Esophagus squamous epithelium (tissue), 5 donors: ENCODE measurements at places on chromosomes 2 and 18.

GRCh38 chr2:231655894-231656293, 52.4 kb upstream of the PTMA start:
- no peak for DNase-seq

- DNase-seq, result no peak
These were observed 8.3 kb downstream of the OSR1 start for GRCh38 chr2:19349911-19350677.

GRCh38 chr2:11292464-11293255, 51.8 kb downstream of the ROCK2 start:
- no peak for DNase-seq

GRCh38 chr2:112601754-112602153, 17.3 kb downstream of the CHCHD5 start:
- no peak for DNase-seq

DNA sequence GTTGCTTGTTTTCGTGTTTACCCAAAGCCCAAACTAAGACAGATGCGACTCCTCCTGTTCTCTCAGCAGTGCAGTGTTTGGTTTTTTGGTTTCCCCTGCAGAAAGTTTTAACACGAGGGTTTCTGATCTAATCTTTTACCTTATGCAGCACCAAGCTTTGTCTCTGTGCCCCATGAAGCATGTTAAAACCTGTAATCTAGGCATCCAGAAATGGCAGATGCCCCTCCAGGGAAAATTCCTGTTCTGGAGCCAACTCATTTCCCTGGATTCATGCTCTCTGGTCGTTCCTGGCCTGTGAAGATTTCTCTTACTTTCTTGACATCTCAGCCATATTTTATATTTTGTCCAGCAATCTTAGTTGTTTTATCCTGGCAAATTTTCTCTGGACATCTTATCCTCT, 91.5 kb downstream of the LTBP1 start:
- DNase-seq, result no peak

GRCh38 chr18:36829362-36830157, 633 bp downstream of the KIAA1328 start:
- DNase-seq, result peak; percentile 40

GRCh38 chr2:174395969-174396630, 570 bp downstream of the SCRN3 start:
- DNase-seq, result no peak

- no peak for DNase-seq
These were observed 320.3 kb upstream of the VRK2 start for GRCh38 chr2:57726294-57726693.

- DNase-seq, result no peak
These were observed 84.0 kb downstream of the MYL12B start for GRCh38 chr18:3345885-3346284.

DNA sequence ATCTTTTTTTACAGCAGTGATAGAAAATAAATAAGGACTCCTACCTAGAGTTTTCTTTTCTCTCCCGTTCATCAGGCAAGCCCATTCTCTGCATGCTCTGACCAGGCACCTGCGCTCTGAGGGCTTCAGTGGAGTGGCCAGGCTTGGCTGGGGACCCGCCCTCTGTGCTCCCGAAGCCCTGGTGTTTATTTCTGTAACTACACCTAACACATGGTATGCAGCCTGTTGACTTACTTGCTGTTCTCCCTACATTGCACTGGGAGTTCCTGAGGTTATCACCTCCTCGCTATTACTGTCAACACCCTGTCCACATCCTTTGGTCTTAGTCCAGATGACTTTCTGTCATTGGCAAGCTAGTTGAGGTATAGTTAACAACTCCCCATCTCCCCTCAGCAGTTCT, 317.7 kb downstream of the LPIN1 start:
- no peak for DNase-seq

GRCh38 chr2:134718023-134718816, 580 bp downstream of the TMEM163 start:
- DNase-seq, result no peak

DNA sequence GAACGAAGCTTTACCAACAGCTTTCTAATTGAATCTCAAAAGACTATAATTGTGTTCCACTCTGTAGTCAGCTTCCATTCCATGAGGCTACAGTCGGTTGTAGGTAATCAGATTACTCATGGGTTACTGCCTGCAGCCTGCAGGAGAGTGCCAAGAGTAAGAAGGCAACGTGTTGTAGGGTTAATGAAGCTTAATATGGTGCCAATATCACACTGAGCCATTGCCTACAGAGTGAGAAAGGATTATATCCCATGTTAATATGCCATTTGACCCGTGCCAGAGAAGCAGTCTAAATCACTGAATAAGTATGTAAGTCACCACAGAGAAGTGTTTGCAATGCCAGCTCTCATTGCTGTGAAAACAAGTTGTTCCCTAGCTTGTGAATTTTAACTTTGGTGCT, 734.5 kb upstream of the ACVR2A start:
- no peak for DNase-seq

DNA sequence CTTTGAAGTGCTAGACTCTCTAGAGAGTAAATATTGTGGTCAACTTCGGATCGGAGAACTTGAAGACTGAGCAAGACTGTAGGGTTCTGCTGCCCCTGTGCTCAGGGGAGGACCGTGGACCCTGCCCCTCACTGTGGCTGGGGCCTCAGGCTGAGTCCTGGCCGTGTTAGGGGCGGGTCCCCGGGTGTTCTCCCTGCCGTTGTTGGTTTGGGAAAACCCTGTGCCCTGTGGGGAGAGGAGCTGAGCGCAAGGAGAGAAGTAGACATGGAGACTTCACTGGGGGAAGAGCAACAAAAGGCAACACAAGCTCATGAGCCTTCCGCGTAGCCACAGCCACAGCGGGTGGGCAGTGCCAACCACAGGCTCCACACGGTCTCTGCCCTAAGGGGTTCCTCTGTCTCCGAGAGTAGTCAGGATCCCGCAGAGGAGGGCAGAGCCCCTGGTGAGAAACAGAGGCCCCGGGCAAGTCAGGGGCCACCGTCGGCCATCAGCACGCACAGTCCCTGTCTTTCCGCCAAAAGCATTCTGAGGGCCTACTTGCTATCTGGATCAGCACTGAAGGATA, 53.1 kb downstream of the NTSR2 start:
- DNase-seq, result no peak

GRCh38 chr2:9519250-9519649, 36.4 kb downstream of the ADAM17 start:
- no peak for DNase-seq

DNA sequence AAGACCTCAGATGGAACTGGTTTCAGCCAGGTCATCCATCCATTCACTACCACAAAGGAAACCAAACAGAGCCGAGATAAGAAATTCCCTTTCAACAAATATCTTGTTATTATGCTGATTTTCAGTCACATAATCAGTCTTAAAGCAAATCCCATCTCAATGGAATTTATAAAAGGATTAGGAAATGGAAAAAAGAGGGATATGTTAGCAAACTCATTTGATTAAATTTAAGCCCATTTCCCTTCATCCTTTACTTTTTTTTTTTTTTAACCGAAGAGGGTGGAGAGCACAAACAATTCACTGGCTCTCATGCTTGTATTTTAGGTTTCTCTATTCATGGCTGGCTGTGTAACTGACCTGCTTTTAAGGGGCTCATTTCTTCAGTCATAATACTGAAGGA, 109.0 kb upstream of the GATA6 start:
- DNase-seq, result no peak

DNA sequence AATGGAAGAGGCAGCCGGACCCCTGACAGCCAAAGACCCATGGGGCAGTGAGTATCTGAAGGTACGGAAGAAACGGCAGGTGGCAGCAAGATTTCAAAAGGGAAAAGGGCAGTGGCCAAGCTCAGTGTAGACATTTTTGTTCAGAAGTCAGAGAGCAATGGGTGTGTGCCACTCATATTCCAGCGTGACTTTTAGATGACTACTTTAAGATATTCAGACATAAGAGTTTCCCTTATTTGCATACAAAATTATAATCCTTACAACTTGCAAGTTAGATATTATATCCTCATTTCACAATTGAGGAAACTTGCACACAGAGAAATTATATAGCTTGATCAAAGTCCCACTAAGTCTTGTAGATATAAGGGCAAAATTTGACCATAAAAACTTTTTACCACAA, 60.7 kb upstream of the CYTIP start:
- no peak for DNase-seq

- no peak for DNase-seq
These were observed 27.3 kb upstream of the GPR17 start for GRCh38 chr2:127618551-127619202.

DNA sequence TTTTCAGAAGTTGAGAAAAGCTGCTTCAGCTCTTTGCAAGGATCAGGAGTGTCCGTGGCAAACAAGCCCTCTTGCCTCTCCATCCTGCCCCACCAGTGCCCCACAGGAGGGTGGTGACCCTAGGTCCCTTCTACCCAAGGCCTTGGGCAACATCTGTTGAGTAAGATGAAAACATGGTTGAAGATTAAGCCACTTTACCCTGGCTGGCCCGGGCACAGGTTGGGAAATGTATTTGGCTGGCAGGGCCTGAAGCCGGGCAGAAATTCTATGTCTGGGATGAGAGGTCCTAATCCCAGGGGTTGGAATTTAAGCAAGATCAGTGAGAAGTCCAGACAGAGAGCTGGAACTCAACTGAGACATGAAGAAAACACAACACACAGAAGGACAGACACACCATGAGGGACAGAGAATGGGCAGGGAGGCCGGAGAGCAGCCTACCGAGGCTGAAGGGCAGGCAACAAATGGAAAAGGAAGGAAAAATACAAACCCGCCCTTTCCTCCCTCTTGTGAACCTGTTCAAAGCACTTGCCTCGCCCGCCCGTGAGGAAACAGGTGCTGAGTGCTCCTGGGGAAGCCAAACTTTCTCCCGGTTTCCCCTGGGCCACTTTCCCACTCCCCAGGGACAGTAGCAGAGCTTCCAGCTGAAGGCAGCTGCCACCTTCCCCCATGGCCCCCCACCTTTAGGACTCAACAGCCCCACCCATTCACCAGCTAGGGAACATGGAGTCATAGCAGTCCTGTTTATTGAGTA, 86.1 kb downstream of the TNS1 start:
- no peak for DNase-seq

DNA sequence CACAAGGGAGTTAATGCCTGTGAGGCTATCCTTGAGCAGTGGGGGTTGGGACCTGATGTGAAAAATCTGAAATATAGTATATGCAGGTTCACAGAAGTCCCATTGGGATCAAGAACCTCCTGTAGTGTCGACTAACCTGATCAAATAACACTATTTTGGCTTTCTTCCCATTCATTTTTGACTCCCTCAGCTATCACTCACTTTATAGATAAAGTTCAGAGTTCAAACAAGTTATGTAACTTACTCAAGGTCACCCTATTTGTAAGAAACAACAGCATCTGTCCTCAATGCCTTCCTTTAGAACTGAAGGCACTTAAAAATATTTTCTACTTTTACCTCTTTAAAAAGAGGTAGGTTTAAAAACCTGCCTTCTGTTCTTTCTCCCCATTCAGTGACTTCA, 341.6 kb downstream of the DPP10 start:
- no peak for DNase-seq
